ENCODE measurements at places on chromosomes 11 and 22.
A peak's percentile ranks its signal among the peaks of the same experiment; 100 is the strongest.

GRCh38 chr11:30665067-30665466 lies 78.9 kb upstream of the MPPED2 start:
- no peak for DNase-seq

- DNase-seq = peak; percentile 85
These were observed at the start of gene VEGFB for GRCh38 chr11:64233913-64234586. TSS of gene VEGFB (plus strand) at chr11:64234584. CDS start at chr11:64234834, 250 bp downstream.

GRCh38 chr11:1276041-1276790 lies 33.2 kb downstream of the TOLLIP start:
- DNase-seq = no peak

DNA sequence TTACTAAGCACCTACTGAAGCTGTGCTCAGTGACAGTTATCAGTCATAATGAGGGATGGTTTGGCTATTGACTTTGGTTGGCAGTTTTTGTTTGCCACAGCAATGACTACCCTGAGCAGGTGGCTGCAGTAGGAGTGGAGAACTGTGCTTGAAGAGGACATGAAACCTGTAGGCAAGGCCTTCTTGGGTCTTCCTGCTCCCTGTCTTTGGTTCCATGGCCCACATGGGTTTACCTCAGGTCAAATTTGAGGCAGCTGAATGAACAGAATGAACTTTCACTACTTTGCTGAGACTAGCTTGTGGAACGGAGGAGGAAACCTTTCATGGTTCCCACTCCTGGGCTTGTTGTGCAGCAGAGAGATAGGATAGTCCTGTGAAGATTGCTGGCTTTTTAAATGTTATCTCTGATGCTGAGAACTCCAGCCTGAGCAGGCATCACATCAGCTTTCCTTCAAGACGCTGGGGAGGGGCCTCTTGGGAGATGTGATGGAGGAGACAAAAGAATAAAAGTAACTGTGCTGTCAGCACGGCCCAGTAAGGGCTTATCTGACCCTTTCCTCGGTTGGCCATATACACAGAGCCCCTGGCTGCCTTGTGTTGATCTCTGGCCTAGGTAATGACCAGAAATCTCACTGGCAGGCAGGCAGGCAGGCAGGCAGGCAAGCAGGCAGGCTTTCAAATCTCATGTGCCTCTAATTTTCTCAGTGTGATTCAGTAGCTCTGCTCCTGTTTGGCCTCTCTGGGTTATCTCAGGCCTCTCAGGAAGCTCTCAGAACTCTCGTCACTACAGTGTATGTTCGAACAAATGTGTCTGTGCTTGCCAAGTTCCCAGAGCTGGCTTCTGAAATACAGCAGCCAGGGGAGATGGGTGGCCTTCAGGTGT lies 12.0 kb downstream of the STIM1 start:
- no peak for DNase-seq

Measured in right hindlimb (tissue), 1 donor.